ENCODE measurements at places on chromosomes 1 and 21.
A peak's percentile ranks its signal among the peaks of the same experiment; 100 is the strongest.

GRCh38 chr1:46603481-46603857, 599 bp downstream of the MKNK1 start:
- peaks cover 5% of the 10 kb centered on the region for H3K36me3 ChIP-seq
- no peaks in the 10 kb centered on the region for H3K27me3 ChIP-seq
- no peak for DNase-seq
- H3K4me3 ChIP-seq, result peak overlapping the region; percentile 88
- peak overlapping the region; percentile 80 for H3K27ac ChIP-seq

GRCh38 chr1:217010253-217010652, 287.0 kb upstream of the ESRRG start:
- no peaks in the 10 kb centered on the region for H3K36me3 ChIP-seq
- no peak overlapping the region for H3K4me3 ChIP-seq
- H3K27ac ChIP-seq, result no peak overlapping the region
- H3K4me1 ChIP-seq, result no peaks in the 10 kb centered on the region

GRCh38 chr1:205546541-205546940, 42.1 kb downstream of the CDK18 start:
- no peak overlapping the region for H3K4me3 ChIP-seq
- H3K27me3 ChIP-seq, result peaks cover 56% of the 10 kb centered on the region
- DNase-seq, result no peak
- H3K4me1 ChIP-seq, result peaks cover 7% of the 10 kb centered on the region

- no peak overlapping the region for H3K27ac ChIP-seq
- no peaks in the 10 kb centered on the region for H3K4me1 ChIP-seq
- no peaks in the 10 kb centered on the region for H3K36me3 ChIP-seq
- no peak for DNase-seq
- H3K27me3 ChIP-seq, result no peaks in the 10 kb centered on the region
Observed at GRCh38 chr1:185017338-185017737, 28.0 kb upstream of the RNF2 start.

- DNase-seq, result no peak
- peaks cover 8% of the 10 kb centered on the region for H3K27me3 ChIP-seq
- no peak overlapping the region for H3K4me3 ChIP-seq
- no peak overlapping the region for H3K27ac ChIP-seq
Observed at GRCh38 chr1:8039071-8039470, 13.0 kb upstream of the ERRFI1 start.
